ENCODE measurements at places on chromosomes 3 and 15. TPM values are rescaled to one million over a fixed set of nuclear protein-coding genes. Genes with fewer than 3 reads are reported as not detected.

DNA sequence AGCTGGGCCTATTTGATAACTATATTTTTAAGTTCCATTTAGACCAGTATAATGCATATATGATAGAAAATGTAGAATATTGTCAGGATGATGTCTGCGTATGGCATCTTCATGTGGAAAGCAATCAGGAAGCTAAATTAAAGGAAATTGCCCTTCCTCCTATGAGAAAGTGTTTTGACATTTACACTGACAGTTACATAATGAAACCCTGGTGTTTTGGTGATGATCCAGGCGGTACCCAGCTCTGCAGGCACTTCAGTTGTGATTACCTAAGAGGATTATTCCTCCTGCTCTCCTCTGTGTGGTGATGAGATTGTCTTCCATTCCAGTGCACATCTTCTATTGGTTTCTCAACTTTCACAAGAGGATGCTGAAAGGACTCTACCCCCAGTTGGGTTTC lies 126.5 kb upstream of the MITF start:
- H3K36me3 ChIP-seq, result no peaks in the 10 kb centered on the region
- no peak overlapping the region for H3K4me3 ChIP-seq
- H3K27ac ChIP-seq, result no peak overlapping the region
- H3K4me1 ChIP-seq, result no peaks in the 10 kb centered on the region
- DNase-seq, result no peak

GRCh38 chr15:73928971-73929627 lies 2.8 kb downstream of the LOXL1 start:
- peaks cover 12% of the 10 kb centered on the region for H3K4me1 ChIP-seq
- H3K4me3 ChIP-seq, result no peak overlapping the region
- no peak for DNase-seq
- H3K27ac ChIP-seq, result no peak overlapping the region

The SERPINI1 gene
- 28.9 TPM for total RNA-seq

The IRAK2 gene
- 0.66 TPM for total RNA-seq

The TMCO5A gene
- not detected for total RNA-seq

- H3K27ac ChIP-seq, result no peak overlapping the region
- no peaks in the 10 kb centered on the region for H3K27me3 ChIP-seq
- DNase-seq, result no peak
- no peaks in the 10 kb centered on the region for H3K36me3 ChIP-seq
- no peak overlapping the region for H3K4me3 ChIP-seq
Measured at GRCh38 chr3:82610236-82610635, 848.8 kb upstream of the GBE1 start.

DNA sequence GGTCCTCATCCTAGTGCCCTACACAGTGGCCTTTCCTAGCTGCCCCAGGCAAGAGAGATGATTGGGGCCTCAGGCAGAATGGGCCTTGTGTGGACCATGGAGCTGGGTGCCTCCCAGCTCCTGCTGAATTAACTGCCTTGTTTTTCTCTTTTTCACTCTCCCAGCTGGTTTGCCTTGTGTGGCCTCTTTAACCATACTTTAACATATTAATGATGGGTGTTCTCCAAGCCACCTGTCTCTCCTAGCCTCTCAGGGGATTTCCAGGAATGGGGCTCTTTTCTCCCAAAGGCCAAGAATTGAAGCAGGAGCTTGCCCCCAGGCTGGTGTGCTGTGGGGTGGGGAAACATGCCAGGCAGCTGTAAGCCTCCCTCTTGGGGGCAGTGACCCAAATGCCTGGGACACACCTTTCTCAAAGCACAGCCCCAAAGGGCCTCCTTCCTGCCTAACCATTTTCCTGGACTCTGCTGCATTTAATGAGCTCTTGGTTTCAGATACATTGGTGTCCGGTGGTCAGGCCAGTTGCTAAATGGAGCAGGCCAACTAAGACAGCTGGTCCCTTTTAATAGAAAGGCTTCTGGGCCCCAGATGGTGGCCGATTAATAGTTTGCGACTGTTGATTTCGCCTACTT lies 5.6 kb downstream of the ALPK3 start:
- no peak for DNase-seq
- no peak overlapping the region for H3K27ac ChIP-seq
- no peaks in the 10 kb centered on the region for H3K27me3 ChIP-seq
- H3K4me1 ChIP-seq, result peaks cover 17% of the 10 kb centered on the region
- H3K36me3 ChIP-seq, result peaks cover 81% of the 10 kb centered on the region

The DISP2 gene
- total RNA-seq, result 0.05 TPM

The SNURF gene
- 21.8 TPM for total RNA-seq

GRCh38 chr3:134864636-134865035 lies 69.6 kb downstream of the EPHB1 start:
- no peaks in the 10 kb centered on the region for H3K36me3 ChIP-seq
- no peak overlapping the region for H3K27ac ChIP-seq
- H3K4me1 ChIP-seq, result no peaks in the 10 kb centered on the region

- no peak overlapping the region for H3K4me3 ChIP-seq
- no peak overlapping the region for H3K27ac ChIP-seq
- H3K27me3 ChIP-seq, result no peaks in the 10 kb centered on the region
- H3K4me1 ChIP-seq, result no peaks in the 10 kb centered on the region
Measured at GRCh38 chr15:81555346-81555745, 181.3 kb upstream of the TMC3 start.

The RPUSD3 gene
- total RNA-seq, result 59.2 TPM

The CSPG5 gene
- 0.70 TPM for total RNA-seq

- no peaks in the 10 kb centered on the region for H3K4me1 ChIP-seq
- no peak overlapping the region for H3K4me3 ChIP-seq
- H3K27me3 ChIP-seq, result no peaks in the 10 kb centered on the region
- no peak for DNase-seq
- no peak overlapping the region for H3K27ac ChIP-seq
Measured at GRCh38 chr15:99511531-99511865, 54.3 kb upstream of the MEF2A start.

GRCh38 chr3:108488631-108489030 lies 21.8 kb downstream of the MYH15 start:
- H3K36me3 ChIP-seq, result no peaks in the 10 kb centered on the region
- no peak for DNase-seq
- no peaks in the 10 kb centered on the region for H3K27me3 ChIP-seq
- H3K27ac ChIP-seq, result no peak overlapping the region
- no peaks in the 10 kb centered on the region for H3K4me1 ChIP-seq
- H3K4me3 ChIP-seq, result no peak overlapping the region

DNA sequence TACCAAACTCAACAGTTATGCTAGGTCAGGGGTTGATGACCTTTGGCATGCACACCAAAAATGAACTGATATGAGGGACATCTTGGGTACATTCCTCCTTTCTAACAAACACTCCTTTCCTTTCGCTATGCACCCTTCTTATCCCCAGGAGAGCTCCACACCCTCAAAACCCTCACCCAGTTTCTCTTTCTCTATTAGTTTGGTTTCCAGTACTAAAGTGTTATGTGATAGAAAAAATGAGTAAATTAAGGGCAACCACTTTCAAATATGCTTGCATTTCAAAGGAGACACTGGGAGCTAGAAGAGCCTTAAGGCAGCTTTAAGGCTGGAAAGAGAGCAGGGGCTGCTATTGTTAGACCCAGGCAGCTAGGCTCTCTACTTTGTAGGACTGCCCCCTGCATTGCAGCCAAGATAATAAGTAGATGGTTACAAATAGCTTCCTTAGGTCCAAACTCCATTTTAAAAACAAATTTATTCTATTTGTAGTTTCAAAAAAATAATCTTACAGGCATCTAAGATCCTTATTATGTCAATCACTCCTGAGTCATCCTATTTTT lies 244.3 kb downstream of the ZIC1 start:
- no peaks in the 10 kb centered on the region for H3K27me3 ChIP-seq
- DNase-seq, result no peak
- H3K36me3 ChIP-seq, result no peaks in the 10 kb centered on the region
- no peak overlapping the region for H3K27ac ChIP-seq
- H3K4me1 ChIP-seq, result no peaks in the 10 kb centered on the region

DNA sequence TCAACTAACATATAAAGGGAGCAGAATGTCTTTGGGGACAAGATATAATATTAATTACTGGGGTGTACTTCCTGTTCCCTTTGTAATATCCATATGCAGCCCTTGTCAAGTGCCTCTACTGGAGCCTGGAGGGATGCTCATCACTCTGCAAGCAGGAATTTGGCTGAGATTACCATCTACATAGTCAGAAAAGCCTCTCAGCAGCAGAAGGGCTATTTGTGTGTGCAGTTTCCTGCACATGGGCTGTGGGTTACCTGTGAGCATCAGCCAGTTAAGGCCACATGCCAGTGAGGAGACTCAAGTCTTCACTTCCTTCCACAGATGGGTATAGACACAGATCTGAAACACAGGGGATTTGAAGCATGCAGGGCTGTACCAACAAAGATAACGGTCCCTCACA lies 278.1 kb upstream of the PLSCR5 start:
- H3K4me1 ChIP-seq, result no peaks in the 10 kb centered on the region
- no peak for DNase-seq
- H3K27ac ChIP-seq, result no peak overlapping the region
- no peaks in the 10 kb centered on the region for H3K27me3 ChIP-seq
- no peak overlapping the region for H3K4me3 ChIP-seq

DNA sequence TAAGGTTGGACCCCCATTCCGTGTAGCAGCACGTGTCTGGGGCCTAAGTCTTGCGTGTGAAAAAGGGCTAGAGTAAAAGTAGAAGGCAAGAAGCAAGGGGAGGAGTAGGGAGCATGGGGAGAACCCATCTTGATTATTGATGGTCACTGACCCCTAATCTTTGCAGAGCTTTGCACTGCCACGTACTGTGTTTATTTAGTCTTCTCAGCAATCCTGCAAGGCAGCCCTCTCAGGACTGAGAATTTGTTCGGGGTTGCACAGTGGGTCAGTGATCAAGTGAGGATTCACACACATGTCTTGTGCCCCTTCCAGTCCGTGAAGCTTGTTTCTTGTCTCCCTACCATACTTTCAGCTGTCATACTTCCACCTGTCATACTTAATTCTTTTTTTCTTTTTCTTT lies 7.2 kb downstream of the SEMA4B start:
- H3K36me3 ChIP-seq, result no peaks in the 10 kb centered on the region
- peaks cover 3% of the 10 kb centered on the region for H3K4me1 ChIP-seq
- no peak for DNase-seq

DNA sequence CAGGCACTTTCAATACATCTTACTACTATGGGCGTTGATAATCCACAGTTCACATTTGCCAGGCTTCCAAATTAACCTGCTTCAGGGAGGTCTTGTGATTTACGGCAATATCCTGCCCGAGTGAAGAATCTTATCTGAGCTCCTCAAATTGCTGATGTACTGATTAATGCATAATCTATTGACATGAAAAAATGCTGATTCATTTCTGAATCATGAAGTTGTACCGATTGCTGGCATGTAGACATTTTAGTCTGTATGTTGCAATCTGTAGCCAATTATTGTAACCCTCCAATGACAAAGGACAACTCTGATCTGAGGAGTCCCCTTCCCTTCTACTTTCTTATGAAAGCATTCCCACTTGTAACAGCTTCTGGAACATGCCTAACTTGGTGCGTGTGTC lies 97.2 kb downstream of the SEC22A start:
- no peaks in the 10 kb centered on the region for H3K36me3 ChIP-seq
- no peak overlapping the region for H3K4me3 ChIP-seq
- DNase-seq, result no peak
- no peak overlapping the region for H3K27ac ChIP-seq

The CHDH gene
- 12.7 TPM for total RNA-seq

DNA sequence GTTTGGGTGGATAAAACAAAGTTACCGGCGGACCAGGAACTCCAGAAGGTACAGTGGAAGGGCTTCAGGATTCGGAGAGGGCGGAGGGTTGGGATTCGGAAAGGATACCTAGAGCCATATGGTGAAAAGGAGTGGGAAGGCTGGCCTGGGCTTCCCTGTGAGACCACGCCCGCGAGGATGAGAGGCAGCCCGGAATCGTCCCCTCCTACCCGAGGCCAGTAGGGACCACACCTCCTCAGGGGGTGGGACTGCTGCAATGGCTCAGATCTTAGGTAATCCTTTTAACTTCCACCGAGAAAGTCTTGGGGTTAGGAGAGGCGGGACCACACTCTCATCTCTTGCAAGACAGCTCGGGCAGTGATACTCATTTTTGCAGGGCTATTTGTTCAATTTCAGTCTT lies 511.3 kb downstream of the OCA2 start:
- no peaks in the 10 kb centered on the region for H3K36me3 ChIP-seq
- no peak overlapping the region for H3K4me3 ChIP-seq
- H3K4me1 ChIP-seq, result no peaks in the 10 kb centered on the region
- no peaks in the 10 kb centered on the region for H3K27me3 ChIP-seq
- peak; percentile 96 for DNase-seq

DNA sequence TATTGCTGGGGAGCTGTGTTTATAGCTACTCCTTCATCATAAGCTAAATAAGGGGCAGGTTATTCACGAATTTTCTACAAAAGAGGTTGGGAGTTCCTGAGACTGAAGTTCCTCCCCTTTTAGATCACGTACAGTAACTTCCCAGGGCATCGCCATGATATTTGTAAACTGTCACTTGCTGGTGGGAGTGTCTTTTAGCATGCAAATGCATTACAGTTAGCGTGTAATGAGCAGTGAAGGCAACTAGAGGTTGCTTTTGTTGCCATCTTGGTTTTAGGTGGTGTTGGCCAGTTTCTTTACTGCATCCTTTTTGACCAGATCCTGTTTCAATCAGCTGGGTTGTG lies 64.4 kb downstream of the IL12A start:
- H3K27ac ChIP-seq, result no peak overlapping the region
- H3K27me3 ChIP-seq, result no peaks in the 10 kb centered on the region
- no peak for DNase-seq
- no peaks in the 10 kb centered on the region for H3K36me3 ChIP-seq

DNA sequence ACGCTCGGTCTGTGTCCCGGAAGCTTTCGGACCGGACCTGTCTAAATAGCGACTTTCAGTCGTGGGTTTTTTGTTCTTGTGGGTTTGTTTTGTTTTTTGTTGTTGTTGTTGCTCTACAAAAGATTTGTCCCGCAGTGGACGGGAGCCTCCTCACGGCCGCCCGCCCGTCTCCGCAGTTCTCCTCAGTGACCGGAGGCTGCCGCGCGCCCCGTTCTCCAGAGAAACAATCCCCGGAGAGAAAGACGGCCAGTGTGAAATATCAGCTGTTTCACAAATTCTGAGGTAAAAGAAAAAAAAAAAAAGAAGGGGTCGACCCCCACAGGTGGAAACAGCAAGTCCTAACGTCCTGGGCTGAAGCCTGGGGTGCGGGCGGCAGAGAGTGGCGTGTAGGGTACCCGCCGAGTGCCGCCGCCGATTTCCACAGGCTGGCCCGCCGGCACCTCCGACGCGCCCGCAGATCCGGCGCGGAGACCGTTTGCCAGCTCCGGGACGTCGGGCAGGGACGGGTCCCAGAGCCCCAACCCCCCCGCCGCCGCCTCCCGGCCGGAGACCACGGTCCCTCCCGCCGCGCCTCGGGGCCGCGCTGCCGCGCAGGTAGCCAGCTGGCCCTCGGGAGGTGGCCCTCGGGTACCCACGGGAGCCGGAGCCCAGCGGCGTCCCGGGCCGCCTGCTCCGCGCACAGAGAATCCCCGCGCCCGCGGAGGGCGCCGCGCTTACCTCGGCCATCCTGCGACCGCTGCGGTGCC lies 478 bp downstream of the BNC1 start:
- H3K27ac ChIP-seq, result no peak overlapping the region
- no peaks in the 10 kb centered on the region for H3K36me3 ChIP-seq
- peak overlapping the region; percentile 76 for H3K4me3 ChIP-seq
- H3K27me3 ChIP-seq, result peaks cover 81% of the 10 kb centered on the region
- peak; percentile 70 for DNase-seq
- H3K4me1 ChIP-seq, result peaks cover 4% of the 10 kb centered on the region

The ADAMTSL3 gene
- total RNA-seq, result 1.2 TPM
